COR-L47 (cell line): ENCODE measurements at places on chromosomes 3 and 15.

GRCh38 chr3:55481744-55482495 is 5.2 kb downstream of the WNT5A start:
- no peak for DNase-seq

DNA sequence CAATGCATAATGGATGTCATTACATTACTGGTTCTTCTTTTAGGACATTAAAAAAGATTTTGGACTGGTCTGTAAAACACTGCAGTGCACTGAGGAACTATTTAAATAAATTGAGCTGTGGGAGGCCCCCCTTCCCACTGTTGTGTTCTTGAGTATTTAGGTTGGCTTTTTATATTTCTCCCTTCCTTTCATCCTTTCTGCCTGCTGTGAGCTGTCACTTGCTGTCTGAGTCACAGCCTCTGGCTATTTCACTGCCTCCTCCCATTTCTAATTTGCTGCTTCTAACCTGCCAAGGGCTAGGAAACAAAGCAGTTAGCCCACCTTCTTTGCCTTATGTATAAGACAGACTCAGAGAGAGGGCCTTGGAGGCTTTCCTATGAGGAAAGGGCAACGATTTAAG is 89.0 kb upstream of the FNDC3B start:
- peak; percentile 41 for DNase-seq

DNA sequence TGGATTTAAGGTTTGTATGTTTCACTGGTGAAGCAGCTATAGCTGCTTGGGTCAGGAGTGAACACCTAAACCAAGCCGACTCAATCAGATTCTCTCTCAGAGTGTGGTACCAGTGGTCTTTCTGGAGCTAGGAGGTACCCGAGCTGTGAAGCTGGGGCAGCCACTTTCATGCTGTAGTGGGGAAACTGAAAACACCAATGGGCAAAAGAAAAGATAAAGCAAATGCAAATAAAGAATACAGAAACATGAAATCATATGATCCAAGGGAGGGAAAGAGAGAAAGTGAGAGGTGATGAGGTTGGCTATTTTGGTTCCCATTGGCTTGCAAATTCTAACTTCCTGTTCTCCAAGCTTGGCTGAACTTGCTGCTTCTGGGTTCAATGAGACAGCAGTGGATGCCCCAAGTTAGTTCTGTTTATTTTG is 212.3 kb upstream of the CFAP20DC start:
- DNase-seq, result no peak

DNA sequence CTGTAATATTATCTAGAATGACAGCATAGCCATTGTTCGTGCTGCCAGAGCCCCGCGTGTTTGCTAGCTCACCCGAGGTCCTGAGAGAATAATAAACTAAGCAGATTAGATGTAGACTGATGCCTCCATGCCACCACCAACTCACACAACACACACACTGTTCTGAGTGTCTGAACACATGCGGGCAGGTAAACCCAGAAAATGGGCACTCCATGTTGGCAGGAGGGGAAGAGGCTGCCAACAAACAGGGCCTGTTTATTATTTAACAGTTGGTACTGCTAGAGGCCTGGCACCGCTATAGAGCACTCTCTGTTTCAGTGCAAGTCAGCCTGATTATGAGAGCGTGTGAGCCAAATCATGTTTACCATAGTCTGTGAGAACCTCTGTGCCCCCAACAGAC is 299.0 kb downstream of the ZBTB20 start:
- DNase-seq, result peak; percentile 13

DNA sequence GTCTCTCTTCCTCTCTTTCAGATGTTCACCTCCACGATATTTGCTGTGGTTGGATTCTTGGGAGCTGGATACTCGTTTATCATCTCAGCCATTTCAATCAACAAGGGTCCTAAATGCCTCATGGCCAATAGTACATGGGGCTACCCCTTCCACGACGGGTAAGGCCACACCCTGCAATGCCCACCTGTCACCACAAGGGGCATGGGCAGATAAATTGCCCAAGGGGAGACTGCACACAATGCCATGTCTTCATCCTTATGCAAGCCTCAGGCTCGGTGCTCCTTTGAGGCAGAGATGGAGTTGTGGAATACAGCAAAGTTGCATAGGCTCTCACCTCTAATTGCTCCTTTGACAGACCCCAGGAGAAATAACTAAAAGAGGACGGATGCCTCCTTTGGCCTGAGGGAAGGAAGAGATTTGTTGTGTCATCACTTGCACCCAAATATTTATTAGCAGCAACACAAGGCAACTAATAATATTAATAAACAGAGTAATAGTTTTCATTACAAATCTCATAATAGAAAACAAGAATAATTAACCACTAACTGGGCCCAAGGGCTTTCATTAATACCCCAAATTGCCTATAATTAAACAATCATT is 13.2 kb downstream of the TM4SF4 start:
- peak; percentile 13 for DNase-seq

DNA sequence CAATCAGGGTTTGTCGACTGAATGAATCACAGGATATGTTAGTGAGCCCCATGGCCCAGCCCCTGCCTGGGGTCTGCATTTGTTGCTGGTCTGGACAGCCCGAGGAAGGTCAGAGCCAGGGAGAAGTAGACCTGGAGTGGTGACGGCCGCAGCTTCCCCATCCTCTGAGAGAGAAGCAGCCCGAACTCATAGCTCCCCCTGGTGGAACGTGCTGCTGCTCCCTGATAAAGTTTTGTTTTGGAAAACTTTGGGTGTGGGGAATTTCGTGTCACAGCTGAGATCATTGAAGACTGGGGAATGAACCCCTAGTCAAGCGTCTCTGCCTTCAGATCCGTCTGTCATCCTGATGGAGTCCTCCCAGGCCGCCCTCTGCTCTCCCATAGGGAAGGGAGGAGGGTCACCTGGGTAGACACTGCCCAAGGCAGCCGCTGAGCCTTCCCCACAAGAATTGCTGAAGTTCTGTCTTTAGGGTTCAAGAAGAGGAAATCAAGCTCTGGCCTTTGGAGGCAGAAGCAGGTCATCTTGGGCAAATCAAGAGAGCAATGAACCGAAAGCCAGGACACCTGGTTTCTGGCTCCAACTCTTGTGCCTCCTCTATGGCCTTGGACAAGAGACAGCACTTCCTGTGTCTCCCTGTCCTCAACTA is 60.5 kb downstream of the GLDN start:
- DNase-seq, result peak; percentile 18

GRCh38 chr3:112561484-112561733 is 353 bp downstream of the ATG3 start:
- peak; percentile 72 for DNase-seq

DNA sequence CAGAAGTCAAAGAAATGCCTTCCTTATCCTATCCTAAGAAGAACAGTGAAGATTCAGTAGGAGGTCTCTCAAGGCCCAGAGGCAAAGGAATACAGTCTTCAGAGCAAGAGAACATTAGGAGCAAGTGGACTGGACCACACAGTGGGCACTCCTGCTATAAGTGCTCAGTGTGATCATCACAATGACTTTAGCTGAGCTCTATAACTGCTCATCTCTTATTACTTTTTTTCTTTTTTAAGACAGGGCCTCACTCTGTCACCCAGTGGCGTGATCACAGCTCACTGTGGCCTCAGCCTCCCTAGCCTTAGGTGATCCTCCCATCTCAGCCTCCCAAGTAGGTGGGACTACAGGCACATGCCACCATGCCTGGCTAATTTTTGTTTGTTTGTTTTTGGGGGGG is 48.1 kb downstream of the COL8A1 start:
- DNase-seq, result no peak

DNA sequence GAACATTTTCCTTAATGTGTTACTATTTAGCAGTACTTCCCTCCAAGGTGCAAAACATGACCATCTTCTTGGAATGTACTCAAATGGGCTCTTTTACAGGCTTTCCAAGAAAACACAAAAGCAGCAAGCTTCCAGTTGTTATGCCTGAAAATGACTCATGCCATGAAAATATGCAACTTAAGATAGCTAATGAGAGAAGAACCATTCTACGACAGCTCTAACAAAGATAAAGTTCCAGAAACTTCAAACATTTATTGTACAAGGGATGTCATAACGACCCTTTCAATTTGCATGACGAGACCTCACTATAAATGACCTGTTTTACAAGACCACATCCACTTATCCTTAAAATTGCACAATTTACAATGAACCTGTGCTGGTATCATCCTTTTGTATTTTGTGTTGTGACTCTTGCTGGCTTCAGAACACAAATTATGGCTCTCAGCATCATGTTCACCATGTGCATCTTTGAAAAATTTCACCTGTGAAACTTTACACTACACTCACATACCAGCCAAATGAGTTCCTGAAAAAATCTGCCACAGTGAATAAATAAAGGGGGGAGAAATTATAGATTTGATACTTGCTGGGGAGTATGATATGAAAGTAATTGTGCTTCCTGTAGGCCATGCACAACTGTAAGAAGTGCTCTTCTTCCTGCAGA is 433.7 kb downstream of the MAGI1 start:
- DNase-seq, result no peak

GRCh38 chr15:25792128-25792527 is 71.0 kb downstream of the ATP10A start:
- no peak for DNase-seq

DNA sequence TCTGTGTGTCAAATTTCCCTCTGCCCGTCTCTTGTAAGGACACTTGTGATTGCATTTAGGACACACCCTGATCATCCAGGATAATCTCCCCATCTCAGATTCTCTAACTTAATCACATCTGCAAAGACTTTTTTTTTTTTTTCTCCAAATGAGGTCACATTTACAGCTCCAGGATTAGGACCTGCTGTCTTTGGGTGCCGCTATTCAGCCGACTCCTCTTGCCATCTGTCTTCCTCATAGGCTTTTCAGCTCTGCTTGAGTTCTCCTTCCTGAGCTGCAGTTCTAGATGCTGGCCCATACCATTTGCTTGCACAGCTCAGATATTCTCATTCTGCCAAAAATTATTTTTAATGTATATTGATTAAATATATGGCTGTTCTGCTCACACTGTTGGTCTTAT is 94.3 kb upstream of the TLE3 start:
- no peak for DNase-seq

DNA sequence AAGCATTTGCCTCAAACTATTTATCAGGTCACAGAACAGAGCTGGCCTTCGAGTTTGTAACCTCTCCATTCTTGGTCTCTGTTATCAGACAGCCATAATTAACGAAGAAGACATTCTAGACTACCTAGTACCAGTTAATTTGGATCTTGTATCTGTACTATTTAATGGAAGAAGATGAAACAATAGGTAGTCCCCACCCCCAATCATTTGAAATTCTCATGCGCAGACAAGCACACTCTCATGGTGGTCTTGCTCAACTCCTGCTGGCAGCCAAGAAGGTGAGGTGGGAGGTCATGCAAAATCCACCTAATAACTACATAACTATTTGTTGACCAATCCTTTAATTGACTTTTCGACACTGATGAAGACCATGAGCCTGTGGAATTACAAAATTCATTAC is 2.8 kb upstream of the SKIL start:
- no peak for DNase-seq

DNA sequence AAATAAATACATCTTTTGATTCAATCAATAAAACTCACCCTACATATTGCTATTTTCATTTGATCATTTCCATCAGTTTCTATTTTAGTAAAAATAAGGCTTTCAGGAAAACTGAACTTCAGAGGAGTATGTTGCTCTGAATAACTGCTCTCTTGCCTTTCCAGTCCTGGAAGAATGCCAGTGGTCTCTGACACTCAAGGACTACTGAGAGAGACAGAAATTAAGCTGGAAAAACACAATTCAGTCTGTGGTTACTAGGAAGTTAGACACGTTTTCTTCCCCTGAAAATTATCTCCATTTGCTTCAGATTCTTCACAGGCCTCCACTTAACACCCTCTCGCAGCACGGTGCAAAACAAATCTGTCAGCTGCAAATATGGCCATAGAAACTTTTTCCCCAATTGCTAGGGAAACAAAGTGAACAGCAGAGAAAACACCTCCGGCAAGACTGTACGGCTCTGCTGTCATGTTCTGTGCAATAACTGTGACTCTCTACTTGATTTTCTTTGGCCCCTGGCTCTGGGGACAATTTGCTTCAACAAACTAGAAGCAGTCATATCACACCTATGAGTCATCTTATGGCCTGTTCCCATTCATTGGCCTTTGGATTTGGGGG is 353.0 kb downstream of the MAGI1 start:
- DNase-seq, result no peak

DNA sequence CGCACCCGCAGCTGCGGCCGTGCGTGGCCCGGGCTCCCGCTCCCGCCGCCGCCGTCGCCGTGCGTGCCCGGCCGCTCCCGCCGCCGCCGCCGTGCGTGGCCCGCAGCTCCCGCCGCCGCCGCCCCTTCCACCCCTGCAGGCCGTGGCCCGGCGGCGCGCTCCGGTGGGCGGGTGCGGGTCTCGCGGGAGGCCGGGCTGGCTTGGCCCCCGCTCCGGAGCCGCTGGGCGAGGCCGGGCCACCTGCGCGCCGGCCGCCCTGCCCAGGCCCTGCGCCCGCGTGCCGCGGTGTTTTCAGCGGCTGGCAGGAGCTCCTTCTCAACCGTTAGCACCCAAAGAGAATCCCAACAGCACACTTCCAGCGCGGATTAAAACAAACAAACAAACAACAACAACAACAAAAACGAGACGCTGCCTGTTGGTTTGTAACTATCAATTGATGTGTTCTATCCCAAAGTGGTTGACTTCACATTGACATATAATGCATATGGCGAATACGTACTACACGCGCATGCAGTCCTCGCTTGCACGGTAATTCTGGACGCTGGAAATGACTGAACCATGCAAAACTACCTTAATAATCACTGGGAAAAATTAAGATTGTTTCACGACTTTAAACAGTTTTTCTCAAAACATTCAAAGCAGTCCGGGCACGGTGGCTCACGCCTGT is 113.7 kb upstream of the GOLGA8J start:
- DNase-seq, result no peak

DNA sequence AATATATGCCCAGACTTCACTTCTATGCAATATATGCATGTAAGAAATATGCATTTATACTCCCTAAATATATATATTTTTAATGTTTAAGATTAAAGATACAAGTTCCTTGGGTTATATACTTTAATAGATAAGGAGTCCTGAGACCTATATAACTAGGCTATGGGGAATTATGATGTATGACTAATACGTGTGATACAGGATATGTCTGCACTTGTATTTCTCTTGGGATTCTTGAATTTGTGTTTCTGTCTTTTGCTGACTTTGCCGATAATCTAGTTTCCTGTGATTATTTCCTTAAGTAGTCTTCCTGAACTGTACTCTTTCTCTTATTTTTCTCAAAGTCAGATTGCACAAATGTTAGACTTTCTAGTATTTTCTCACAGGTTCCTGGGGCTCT is 109.6 kb downstream of the PIK3CB start:
- no peak for DNase-seq

- no peak for DNase-seq
Observed at GRCh38 chr15:74060251-74060650, 22.1 kb downstream of the GOLGA6A start.

- no peak for DNase-seq
Observed at GRCh38 chr3:62201438-62202035, 171.8 kb downstream of the FEZF2 start.

DNA sequence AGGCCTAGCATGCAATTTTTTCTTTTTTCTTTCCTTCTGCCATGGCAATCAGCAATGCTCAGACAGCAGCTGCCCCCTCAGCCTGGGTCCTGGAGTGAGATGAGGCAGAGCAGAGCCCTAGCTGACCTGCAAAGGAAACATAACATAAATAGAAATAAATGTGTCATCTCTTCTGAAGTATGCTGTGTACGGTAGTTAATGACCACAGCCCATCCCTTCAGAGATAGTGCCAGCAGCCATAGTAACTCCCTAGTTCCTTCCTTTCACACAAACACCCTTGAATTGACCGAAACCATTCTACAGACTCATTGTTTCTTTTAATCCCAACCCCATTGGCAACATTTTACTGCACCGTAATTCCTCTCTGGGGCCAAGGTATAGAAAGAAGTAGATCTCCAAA is 8.4 kb upstream of the CD47 start:
- no peak for DNase-seq

- peak; percentile 41 for DNase-seq
Observed at GRCh38 chr3:42071904-42072812, 19.0 kb upstream of the TRAK1 start.
